T-helper 17 cell (primary cell): ENCODE measurements at places on chromosomes 7 and 10. TPM values are rescaled to one million over a fixed set of nuclear protein-coding genes. Genes with fewer than 3 reads are reported as not detected.

DNA sequence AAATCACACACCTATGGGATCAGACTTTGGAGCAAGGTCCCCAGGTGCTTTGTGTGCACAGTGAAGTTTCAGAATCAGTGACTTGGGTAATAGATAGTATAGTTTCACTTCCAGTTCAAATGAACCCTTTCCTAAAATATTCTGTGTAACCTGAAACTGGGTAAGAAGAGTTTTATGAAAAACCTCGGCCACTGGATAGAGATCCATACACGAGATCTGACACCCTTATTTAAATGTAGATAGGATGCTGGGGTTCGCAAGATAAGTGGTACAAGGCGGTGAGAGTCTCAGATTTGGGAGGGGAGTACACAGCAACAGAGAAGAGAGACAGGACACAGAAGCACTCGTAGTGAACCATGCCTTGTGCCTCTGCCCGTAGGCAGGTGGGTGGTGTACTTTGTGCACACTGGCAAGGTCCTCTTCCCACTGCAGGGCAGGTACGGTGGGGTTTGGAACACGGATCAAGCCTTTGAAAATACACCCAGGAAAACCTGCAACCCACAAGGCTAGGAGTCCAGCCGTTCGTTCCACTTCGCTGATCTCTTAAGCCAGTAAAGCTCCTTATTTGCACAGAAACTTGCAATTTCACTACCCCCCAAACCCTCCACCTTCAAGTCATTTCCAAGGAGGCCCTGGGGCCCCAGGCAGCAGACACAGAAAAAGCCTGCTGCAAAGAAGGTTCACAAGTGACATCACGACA is 162.8 kb downstream of the USP6NL start:
- DNase-seq = no peak

Gene ZNF777
- total RNA-seq = 12.7 TPM

Gene RTKN2
- 3.8 TPM for total RNA-seq

Gene AKR1C2
- not detected for total RNA-seq
